ENCODE measurements at places on chromosomes 12 and 14.

- DNase-seq: peak; percentile 71
Measured at GRCh38 chr12:14238221-14238792, 127.2 kb upstream of the ATF7IP start.

- no peak for DNase-seq
Measured at GRCh38 chr12:103810111-103810510, 30.9 kb downstream of the NT5DC3 start.

DNA sequence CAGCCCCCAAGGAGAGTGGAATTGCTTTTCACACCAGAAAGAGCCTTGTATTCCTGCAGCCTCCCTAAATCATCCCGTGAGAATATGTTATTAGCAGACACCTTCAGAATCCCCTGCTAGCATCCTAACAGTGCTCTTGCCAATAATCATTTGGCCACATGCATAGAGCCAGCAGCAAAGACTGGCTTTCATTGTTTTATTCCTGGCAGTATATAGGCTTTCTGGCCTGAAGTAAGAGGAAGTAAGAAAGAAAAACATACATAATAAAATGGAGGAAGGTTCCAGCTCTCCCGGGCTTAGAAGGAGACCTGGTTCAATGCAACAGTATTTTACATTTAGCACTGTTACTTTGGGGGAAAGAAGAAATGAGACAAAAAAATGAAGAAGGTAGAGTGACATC lies 176.7 kb upstream of the ATF7IP start:
- no peak for DNase-seq

DNA sequence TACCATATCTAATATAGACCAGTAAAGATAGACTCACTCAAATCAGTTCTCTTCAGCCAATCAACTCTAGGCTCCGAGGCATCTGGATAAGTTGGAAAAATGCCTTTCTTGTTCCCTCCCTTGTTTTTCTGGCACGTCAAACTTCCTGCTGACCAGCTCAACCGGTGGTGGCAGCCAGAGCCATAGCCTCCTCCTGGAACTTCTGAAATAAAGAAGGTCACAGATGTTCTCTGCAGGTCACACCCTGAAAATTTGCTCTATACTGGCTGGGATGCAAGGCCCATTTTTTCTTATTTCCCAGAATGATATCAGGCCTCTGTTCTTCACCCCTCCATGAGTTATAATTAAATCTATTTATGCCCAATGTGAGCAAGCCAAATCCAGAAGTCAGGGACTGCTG lies 81.9 kb downstream of the BMP4 start:
- no peak for DNase-seq

GRCh38 chr12:68785358-68785757 lies 22.6 kb upstream of the MDM2 start:
- DNase-seq: no peak

- DNase-seq: peak; percentile 81
Measured at GRCh38 chr12:48744251-48745008, 27.9 kb upstream of the CCNT1 start.

DNA sequence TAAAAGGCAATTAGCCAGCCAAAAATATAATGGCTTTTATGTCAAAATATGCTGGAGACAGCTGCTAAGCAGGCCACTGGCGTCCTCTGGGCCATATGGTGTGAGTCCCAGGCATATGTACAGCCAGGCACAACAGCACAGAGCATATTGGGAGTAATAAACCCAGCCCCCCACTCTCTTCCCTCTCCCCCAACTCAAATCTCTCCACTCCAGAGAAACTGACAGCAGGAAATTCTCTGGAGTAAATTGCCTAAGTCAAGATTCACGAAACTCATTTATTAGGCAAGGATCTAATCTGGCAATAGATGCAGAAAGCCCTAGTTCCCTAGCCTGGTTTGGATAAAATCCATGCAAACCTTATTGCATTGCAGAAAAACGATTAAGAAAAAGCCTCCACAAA lies 147.9 kb upstream of the SEL1L start:
- no peak for DNase-seq

GRCh38 chr12:51132693-51133092 lies 40.2 kb downstream of the TFCP2 start:
- no peak for DNase-seq

DNA sequence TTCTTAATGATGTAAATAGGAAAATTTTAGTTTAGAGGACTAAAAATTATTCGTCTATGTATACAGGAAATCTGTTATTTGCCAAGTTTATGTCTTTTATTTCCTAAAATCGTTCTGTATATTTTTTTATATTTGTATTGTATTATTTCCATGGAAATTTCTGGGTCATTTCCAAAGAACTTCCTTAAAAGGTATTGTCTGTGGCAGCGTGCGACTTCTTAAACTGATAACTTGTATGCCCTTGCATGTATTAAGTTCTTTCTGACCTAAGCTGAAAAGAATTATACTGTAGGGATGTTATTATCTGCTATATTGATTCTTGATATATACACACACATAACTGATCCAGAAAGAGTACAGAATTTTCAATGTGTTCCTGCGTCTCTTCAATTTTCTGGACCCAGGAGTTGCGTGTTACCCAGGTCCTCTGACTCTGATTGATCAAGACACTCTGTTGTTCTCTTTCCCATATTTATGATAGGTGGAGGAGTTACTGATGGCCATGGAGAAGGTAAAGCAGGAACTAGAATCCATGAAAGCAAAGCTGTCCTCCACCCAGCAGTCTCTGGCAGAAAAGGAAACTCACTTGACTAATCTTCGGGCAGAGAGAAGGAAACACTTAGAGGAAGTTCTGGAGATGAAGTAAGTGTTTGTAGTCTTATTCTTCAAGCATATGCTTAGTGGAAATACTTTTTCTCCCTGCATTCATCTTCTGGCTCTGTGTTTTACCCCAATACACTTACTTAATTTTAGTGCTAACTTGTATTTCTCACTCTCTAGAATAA lies 298.5 kb downstream of the ERC1 start:
- DNase-seq: no peak

- DNase-seq: no peak
Measured at GRCh38 chr12:24408305-24408704, 458.8 kb upstream of the SOX5 start.

GRCh38 chr14:37985826-37986470 lies 221.8 kb upstream of the SSTR1 start:
- peak; percentile 68 for DNase-seq

DNA sequence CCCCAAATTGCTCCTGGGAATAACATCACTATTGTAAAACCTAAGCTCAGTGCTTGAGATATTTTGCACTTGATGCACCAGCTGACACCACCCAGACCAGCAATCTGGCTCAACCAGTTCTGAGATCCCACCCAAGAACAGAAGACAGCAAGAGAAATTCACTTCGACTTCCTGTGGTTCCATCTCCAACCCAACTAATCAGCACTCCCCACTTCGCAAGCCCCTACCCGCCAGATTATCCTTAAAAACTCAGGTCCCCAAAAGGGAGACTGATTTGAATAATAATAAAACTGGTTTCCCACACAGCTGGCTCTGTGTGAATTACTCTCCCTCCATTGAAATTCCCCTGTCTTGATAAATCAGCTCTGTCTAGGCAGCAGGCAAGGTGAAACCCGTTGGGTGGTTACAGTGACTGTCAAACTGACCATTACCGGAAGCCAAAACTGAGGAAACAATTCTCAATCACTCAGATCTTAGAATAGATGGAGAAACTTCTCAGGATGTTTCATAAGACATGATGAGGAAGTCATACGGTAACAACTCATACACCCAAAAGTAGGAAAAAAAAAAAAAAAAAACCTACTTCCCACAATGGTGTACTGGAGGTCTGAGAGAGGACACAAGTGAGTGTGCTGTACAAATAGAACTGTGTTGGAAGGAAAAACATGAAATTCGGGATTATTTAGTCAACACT lies 92.4 kb downstream of the TMTC1 start:
- DNase-seq: no peak

DNA sequence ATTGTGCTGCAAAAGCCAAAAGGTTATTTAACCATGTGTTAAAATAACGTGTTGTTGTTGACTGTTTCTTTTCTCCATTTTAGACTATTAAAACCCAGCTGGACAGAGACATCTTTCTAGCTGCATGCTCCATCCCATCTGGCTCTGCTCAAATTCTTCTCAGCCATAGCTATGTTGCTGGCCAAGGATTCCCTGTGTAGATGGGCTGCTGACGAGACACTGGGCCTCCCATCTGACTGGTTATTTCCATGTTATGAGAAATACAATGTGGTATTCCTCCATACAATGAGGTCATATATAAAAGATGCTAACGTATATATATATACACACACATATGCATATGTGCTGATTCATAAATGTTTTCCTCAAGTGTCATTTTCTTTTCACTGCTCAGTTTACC lies 30.1 kb downstream of the MED13L start:
- no peak for DNase-seq

DNA sequence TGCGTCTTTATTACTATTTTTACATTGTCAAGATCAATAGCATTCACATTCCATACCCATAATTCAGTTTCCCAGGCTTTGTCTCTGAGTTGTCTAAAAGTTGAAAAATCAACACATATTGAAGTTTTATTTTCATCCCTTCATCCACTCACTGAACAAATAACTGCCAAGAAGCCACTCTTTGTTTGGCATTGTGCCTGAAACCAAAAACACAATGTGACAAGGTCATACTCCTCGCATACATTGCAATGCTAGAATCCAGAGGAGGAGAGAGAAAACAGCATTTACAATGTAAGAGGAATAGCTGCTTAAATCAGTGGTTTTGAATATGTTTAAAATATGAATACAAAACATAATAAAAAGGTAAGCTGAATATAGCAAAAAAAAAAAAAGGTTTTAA lies 71.8 kb downstream of the CCDC60 start:
- DNase-seq: no peak

- peak; percentile 43 for DNase-seq
Measured at GRCh38 chr14:64279704-64280668, 14.2 kb downstream of the ESR2 start.

- DNase-seq: peak; percentile 85
Measured at GRCh38 chr12:54005853-54006558, 2.8 kb upstream of the HOXC8 start.

DNA sequence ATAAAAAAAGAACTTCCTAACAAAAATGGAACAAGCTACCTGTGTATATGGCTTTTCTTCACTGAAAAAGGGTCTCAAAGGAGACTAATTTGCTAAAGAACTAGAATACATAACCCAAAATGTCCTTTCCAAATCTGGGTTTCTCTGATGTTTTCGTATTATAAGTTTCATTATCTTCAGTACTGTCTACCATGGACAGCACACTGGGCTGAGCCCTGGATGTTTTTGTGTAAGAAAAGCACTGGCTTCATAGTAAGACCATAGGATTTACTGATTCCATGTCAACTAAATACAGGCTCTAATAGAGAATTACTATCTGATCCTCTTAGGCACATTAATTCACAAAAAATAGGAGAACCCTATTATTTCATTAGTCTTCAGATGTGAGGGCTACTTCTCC lies 94.3 kb upstream of the GPHB5 start:
- DNase-seq: no peak

GRCh38 chr12:52876372-52876771 lies 27.6 kb upstream of the KRT78 start:
- DNase-seq: no peak

DNA sequence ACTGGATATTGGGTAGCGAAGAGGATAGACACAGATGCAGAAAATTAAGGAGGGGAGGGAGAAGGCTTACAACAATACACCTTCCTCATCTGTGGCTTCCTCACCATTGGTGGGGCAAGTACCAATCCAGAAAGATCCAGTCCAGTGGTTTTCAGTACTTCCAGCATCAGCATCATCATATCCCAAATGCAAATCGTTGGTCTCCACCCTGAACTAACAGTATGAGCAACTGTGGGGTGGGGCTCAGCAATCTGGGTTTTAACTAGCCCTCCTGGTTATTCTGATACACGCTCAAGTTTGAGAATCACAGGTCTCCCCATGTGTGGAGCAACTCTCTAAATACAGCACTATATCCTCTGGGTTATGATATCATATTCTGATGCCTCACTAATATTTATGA lies 193.7 kb downstream of the PAX9 start:
- DNase-seq: no peak

DNA sequence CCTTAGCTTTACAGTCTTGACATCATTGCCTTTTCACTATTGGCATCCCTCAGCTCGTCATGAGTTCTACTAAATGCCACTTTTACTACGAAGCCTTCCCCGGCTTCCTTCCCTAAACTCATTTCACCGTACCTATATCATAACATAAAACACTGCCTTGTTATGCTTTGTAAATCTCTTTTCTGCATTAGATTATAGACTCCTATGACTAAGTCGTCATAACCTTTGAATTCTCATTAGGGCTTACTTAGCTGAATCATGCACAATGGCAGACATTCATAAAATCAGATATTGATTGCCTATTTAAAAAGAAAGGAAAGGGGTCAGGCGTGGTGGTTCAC lies 21.0 kb downstream of the BTG1 start:
- DNase-seq: no peak

DNA sequence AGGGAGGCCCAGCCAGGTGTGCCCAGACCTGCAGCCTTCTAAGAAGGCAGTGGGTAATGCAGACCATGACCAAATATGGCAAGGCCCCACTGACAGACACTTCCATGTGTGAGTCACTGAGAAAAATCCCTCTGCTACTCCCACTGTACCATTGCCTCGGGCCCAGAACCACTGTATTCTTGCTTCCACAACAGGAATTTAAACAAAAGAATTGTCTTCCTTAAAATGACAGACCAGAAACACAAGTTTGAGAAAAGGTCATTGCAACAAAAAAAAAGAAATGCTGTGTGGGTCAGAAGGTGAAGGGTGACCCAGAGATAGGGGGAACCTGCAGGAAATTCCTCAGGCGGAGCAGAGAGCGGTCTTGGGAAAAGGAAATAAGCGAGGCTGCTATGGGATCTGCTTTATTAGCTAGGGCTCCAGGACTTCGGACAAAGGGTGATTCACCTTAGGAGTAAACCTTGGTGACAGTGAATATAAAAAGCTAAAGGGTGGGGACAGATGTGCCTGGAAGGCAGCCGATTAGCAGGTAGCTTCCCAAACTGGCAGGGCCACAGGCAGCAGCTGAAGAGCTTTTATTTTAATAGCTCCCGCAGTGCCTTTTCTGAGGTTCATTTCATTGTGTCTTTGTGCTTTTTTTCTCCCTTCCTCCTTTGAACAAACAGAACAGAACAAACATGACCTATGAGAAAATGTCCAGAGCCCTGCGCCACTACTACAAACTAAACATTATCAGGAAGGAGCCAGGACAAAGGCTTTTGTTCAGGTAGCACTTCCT lies 185.3 kb upstream of the BCL2L14 start:
- DNase-seq: peak; percentile 99

- DNase-seq: no peak
Measured at GRCh38 chr12:85531341-85531740, 251.3 kb downstream of the ALX1 start.

DNA sequence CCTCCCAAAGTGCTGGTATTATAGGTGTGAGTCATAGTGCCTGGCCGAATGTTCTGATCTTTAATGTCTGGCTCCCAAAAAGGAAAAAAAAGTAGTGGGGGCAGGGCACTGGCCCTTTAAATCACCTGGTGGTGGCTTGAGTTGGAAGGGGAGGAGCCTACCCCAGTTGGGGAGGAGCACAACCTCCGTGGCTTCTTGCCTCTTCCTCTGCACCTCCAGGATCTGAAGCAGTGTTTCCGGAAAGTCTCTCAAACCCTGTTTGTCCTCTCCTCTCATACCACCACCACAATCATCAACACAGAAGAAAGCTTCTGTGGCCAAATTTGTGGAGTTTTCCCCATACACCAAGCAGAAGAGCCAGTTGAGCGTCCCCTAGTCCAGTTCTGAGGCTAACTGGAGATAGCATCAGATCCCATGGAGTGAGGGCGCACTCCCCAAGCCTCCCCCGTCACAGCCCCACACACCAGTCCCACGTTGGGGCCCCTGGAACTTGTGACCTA lies 24.3 kb upstream of the RCOR1 start:
- DNase-seq: peak; percentile 17
